RPMI7951 (cell line): ENCODE measurements at places on chromosomes 16 and 17. TPM values are rescaled to one million over a fixed set of nuclear protein-coding genes. Genes with fewer than 3 reads are reported as not detected.

Gene ATAD5
- total RNA-seq: 5.1 and 7.9 TPM in 2 replicates

DNA sequence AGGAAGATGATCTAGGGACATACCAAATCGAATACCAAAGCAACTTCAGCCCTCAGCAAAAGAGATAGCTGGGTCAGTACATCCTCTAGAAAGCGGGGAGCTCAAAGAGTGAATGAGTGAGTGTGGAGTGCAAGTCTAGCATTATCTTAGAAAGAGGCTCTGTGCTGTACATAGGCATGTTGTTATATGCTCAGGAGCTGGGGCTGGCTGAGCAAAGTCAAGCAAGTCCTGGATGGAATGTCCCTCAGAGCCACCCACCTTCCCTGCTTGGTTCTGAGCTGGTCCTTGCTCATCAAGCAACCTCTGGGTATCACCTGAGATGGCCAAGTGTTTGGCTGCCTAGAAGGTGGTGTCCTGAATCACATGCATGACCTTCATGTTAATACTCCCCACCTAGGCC, 4.9 kb upstream of the KLHL11 start:
- DNase-seq: no peak

DNA sequence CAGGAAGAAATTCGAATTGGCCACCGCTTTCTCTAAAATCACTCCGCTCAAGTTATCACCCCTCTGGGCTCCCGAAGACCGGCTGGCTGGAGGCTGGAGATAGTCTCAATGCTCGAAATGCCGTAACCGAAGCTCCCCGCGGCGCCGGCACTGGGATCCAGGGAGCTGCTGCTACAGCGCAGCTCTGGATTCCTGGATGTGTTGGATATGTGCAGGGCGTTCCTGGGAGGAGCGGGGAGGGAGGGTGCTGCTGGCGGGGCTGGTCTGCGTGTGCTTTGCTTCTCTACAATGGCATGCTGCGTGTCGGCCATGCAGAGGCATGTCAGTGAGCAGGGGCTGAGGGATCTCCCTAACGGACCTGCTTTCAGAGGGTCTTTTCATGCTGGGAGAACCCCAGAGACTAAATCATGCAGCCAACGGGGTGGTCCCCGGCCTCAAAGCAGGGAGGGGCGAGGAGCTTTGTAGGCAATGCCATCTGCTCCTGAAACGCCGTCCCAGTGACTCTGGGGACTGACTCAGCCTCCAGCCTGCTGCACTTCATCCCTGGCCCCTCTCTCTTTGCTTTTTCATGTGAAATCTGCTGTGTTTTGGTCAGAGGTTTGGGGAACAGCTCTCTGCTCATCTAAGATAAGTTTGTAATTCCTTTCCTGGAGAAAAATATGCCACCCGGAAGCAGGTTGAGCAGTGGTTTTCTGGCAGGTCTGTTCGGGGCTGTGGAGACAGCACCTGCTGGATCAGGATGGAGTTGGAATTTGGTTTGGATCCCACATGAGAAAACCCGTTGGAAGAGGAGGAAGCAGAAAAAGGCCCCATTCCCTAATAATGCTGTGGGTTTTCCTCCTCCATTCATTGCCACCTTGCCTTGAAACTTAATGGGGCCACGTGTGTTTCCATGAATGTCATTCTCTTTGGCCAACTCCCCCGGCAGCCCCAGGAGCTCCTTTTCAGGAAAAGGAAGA, 311.4 kb downstream of the SEC14L1 start:
- DNase-seq: peak; percentile 65

- DNase-seq: no peak
Observed at GRCh38 chr16:70682239-70683145, 3.4 kb downstream of the MTSS2 start.

DNA sequence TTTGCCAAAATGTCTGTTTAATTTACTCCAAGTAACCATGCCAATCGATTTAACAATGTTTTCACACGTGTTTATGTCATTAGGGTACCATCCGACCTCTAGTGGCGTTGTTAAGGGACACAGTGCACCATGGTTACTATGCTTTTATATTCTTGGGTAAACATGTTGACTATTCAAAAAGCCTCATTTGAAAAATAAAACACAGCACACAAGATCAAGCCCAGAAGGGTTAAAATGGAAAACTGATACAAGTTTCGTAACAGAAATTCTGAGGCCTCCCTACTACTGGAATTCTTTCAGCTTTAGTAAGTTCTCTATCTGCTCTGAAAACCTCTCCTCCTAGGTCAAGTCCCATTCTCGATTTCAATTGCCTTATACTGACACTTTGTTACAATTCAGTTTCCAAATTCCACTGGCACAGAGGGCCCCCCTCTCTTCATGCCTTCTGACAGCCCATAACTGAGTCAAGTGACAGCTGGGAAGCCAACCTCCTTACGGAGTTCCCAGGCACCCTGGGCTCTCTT, 2.1 kb downstream of the CFAP20 start:
- DNase-seq: peak; percentile 58

DNA sequence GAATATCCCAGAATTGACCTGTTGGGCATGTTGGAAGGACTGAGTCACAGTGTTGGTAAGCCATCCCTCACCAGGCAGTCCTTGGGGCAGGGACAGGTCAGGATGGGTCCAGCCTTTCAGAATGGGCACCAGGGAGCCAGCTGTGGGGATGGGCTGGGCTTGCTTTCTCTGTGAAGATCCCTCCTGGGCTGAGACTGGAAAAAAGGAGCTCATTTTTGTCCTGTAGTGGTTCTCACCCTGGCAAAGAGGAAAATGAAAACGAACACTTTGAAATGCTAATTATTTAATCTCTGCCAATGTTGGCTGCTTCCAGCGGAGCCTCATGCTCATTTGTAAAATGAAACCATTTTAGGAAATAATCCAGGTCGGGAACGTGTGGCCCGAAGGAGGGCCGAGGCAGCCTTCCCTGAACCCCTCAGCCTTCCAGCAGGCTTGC, 237.5 kb upstream of the SALL1 start:
- DNase-seq: peak; percentile 55
